Activated B cell treated with CpG ODN at 0.5 μM for 24 hours (primary cell): ENCODE measurements at places on chromosomes 13 and 19.
A peak's percentile ranks its signal among the peaks of the same experiment; 100 is the strongest.

GRCh38 chr19:49150944-49151243 is 4.3 kb downstream of the HRC start:
- no peak for DNase-seq

GRCh38 chr19:38031423-38031770 is 124.4 kb downstream of the SIPA1L3 start:
- no peak for DNase-seq

DNA sequence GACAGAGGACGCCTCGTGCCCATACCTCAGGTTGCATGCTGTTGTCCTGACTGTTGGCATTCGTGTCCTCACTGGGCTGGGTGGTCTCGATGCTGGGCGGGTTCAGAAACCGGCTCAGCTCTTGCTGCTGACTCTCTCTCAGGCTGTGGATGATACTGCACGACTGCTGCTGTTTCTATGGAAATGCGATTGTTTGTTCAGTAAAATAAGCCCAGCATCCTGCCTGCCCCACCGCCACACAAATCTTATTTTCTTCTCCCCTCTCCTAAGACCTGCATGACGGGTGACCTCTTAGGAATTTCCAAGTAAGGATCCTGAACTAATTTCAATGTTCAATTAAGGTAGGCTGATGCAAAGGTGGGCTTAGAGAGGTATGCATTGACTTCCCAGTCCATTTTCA is 356.5 kb downstream of the NALCN start:
- DNase-seq = no peak

DNA sequence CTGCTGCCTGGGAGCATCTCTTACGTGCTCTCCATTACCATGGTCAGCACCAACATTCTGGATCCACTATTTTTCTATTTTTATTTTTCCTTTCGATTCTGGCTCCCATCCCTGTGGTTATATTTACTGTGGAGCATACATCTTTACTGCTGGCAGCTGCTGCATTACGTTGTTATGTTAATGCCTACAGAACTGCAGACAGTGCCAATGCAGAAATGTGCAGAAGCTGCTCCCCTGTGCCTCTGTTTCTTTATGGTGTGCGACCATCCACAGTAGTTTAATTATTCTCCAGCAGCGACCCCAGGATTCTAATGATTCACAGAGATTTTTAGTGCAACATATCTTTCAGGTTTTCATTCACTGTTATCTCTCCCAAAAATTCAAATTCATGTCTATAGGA is 911.7 kb upstream of the SLITRK6 start:
- no peak for DNase-seq

GRCh38 chr13:79413521-79413920 is 7.5 kb upstream of the RBM26 start:
- no peak for DNase-seq

- DNase-seq = no peak
Measured at GRCh38 chr19:16068696-16069259, 7.5 kb upstream of the TPM4 start.

DNA sequence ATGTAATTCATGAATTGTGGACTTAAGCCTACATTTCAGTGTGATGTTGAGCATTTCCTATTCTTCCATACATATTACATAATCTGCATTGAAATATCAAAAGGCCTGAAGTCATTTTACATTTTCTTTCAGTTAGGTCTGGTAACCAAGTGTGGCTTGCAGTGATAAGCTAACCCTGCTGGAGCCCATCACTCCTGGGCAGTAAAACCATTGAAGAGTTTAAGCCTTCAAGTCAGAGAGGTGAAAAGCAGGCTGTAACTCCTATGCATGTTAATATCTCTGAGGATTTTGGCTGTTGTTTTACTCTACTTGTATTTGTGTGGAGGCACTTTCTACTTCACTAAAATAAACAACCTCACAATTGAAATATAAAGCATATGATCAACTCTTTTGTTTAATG is 248.8 kb downstream of the SLITRK5 start:
- no peak for DNase-seq

DNA sequence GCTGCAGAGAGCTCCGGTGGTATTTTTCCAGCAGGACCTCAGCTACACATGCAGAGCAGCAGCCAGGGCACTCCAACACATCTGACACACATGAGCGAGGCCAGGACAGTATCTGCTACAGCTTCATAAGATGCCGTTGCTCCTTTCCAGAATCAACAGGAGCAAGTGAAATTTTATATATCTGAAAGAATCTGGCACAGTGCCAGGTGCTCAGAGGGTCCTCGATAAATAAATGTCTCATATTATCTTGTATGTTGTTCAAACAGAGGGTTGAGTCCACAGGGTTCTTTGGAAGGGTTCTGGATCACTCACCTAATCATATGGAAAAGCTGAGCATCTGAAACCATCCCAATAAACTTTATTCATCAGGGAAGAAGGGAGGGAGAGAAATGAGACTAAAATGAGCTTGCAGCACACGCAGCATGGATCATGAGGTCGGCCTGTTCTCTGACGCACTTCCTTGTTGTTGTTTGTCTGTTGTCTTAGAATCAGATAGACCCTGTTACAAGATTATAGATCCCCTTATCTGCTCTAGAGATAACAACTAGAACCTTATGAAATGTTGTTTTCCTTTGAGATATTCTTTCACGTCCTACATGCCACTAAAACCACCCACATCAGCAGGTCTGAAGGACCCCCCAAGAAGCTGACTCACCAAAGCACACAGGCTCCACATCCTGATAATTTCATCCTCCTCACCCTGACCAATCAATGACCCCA is 3.2 kb upstream of the METTL21C start:
- no peak for DNase-seq

- no peak for DNase-seq
Measured at GRCh38 chr19:15101479-15102082, 5.6 kb upstream of the SYDE1 start.

GRCh38 chr19:35977446-35978222 is 17.4 kb upstream of the SDHAF1 start:
- no peak for DNase-seq

DNA sequence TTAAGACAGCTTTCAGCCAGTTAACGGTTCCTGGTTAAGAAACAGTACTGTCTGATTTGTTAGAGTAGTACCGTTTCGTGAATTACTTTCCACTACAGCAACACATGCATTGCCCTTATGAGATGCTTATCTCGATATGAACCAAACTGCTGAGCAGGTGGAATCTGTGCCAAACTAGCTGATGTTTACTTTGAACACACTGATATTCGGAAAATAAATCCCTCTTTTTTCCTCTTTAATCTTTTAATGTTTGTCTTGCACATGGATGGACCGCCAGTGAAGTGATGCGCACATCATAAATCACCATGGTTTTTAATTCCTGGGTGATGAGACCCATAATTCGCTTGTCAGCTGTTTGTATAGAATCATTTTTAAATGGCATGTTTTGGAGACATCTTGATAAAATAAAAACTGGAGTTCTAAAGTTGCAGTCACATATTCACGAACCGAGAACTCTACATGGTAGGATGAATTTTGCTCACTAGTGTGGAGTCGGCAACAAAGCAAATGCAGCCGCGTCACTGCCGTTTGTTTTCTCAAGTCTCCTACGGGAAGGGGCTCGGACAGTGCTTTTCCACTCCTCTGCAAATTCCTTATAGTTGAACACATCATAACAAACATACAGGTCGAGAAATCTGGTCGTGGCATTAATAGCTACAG is 1.1 kb downstream of the GJA3 start:
- no peak for DNase-seq

DNA sequence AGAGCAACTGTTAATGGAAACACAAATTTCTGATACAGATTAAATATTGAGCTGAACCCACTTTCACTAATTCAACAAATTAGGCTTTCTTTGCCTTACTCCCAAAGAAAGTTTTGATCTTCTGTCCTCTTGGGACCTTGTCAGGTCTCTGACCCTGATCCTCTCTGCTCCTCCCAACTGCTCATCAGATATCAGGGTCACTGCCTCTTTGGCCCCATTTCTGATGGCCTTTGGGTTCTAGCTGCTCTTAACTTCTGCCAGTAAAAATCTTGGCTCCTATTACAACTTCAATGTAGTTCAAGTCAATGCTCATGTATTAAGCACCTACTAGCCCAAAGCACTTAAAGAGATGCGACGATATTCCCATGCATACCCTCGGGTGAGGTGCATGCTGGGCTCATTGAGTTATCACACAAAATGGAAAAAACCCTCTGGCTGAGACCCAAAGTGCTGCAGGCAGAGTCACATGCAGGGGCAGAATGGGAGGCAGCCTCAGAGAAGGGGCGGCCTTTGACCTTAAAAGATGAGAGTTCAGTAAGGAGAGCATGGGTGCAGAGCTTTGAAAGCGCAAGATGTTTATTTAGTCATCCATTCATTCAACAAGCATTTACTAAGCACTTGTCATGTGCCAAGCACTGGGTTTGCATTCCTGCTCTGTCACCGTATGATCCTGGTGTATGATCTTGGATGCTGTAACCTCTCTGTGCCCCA is 183.4 kb downstream of the USP12 start:
- DNase-seq = no peak

DNA sequence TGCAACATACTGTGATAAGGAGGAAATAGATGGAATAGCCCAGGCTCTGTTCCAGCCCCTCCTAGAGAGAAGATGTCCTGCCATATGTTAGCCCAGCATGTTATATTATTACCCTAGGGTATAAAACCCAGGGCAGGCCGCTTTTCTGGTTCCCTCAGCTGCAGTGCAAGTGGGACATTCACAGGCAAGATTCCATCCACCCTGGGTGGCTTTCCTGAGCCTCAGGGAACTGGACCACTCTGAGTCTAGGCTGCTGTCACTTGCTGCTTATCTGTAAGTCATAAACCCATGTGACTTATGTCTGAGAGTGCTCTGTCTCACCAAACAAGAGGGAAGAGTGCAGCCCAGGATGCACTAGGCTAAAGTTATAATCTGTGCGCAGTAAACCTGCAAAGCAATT is 413.2 kb downstream of the MZT1 start:
- DNase-seq = no peak

GRCh38 chr13:61768175-61768574 is 352.5 kb upstream of the PCDH20 start:
- DNase-seq = no peak

- no peak for DNase-seq
Measured at GRCh38 chr13:32845952-32846950, 170.0 kb upstream of the KL start.

DNA sequence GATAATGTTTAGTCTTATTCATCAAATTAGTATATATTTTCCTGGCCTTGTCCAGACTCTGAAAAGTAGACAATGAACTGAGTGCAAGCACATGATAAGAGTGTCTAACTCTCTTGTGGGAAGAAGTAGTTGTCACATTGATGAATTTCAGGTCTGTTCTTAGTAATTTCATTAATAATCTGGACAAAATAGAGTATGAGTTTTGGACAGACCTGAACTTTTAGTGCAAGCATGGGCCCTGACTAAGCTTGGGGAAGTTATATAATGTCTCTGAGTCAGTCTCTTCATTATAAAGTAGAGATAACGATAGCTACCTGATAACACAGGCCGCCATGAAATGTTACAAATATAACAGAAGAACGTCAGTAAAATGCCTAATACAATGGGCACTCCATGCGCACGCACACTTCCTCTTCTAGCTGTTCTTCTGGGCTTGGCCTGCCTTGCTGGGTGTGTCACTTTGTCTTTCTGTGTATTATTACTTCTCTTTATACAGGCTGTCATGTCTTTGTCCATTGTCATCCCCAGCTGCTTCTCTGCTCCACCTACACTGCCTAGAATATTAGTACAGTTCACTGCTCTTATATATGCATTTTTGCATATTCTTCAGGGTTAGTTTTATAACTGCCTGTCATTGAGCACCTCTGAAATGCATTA is 129.1 kb upstream of the HTR2A start:
- no peak for DNase-seq

- DNase-seq = no peak
Measured at GRCh38 chr13:100388923-100389322, 199.7 kb downstream of the GGACT start.

DNA sequence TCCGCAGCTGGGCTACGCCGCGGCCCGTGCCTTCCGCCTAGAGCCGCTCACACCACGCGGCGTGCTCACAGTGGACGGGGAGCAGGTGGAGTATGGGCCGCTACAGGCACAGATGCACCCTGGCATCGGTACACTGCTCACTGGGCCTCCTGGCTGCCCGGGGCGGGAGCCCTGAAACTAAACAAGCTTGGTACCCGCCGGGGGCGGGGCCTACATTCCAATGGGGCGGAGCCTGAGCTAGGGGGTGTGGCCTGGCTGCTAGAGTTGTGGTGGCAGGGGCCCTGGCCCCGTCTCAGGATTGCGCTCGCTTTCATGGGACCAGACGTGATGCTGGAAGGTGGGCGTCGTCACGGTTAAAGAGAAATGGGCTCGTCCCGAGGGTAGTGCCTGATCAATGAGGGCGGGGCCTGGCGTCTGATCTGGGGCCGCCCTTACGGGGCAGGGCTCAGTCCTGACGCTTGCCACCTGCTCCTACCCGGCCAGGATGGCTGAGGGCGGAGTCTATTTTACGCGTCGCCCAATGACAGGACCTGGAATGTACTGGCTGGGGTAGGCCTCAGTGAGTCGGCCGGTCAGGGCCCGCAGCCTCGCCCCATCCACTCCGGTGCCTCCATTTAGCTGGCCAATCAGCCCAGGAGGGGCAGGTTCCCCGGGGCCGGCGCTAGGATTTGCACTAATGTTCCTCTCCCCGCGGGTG is 7.4 kb downstream of the DBP start:
- DNase-seq = no peak

- peak; percentile 48 for DNase-seq
Measured at GRCh38 chr13:28100150-28101121, at the start of gene FLT3. TSS of gene FLT3 (minus strand) at chr13:28100576. CDS start at chr13:28100510, 66 bp downstream.

GRCh38 chr13:51342706-51343105 is 3.2 kb downstream of the SERPINE3 start:
- DNase-seq = no peak

DNA sequence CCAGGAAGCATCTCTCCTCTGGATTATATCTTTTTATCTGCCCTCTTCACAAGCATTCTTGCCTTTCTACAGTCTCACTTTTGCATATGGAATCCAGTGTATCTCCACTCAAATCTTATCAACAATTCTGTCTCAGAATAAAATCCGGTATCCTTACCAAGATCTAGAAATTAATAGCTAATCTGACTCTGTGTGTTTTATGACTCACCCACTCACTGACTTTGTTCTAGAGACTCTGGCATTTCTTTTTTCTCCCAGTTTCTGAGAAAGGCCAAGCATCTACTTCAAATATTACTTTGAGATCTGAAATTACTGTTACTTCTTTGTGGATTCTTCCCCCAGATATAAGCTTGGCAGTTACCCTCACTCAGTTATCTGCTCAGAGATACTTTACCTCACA is 913.5 kb upstream of the ATXN8OS start:
- no peak for DNase-seq

GRCh38 chr13:97200081-97200942 is 21.8 kb upstream of the MBNL2 start:
- DNase-seq = no peak

- no peak for DNase-seq
Measured at GRCh38 chr19:31255174-31255799, 93.9 kb downstream of the TSHZ3 start.

GRCh38 chr13:113508521-113509254 is 18.2 kb upstream of the DCUN1D2 start:
- no peak for DNase-seq
